ENCODE measurements at places on chromosomes 11 and 22.
A peak's percentile ranks its signal among the peaks of the same experiment; 100 is the strongest.

DNA sequence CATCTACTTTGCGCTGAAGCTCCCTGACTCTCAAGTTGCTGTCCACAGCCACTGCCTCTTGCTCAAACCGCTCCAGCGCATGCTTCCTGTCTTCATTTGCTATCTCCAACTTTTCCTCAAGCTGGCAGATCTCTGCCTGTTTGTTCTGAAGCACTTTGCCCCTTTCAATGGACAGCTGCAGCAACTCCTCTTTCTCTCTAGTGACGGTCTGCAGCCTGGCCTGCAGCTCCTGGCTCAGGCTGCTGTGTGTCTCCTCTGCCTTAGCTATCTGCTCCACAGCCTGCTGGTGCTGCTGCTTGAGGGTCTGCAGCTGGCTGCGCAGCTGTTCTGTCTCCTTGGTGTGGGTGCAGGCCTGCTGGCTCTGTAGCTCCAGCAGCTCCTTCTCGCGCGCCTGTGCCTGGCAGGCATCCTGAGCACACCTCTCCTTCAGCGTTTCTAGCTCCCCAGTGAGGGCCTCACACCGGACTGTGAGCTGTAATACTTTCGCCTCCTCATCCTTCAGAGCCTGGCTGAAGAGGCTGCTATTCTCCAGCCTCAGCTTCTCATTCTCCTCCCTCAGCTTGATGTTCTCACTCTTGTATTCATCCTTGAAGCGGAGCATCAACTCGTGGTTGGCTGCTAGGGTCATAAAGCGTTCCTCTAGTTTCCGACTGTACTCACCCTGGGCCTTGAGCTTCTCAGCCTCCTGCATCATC is 723 bp downstream of the CCDC89 start:
- DNase-seq, result no peak

DNA sequence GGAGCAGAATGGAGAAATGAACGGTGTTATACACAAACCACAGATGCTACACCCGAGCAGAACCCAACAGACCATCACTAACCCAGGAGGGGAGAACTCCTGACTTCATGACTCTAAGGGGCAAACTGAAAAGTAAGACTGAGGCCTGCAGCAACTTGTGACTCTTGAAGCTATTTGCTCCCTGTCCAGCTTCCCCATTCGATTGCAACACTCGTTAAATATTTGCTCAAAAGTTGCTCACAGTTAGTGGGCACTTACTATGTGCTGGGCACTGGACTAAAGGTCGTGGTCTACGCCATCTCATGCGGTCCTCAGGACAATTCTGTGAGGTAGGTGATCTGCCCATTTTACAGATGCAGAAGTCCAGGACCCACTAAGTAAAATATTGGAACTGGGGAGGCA is 9.5 kb upstream of the ADA2 start:
- no peak for DNase-seq

- DNase-seq, result no peak
Measured at GRCh38 chr11:37503411-37504059, 905.5 kb upstream of the RAG2 start.

- no peak for DNase-seq
Measured at GRCh38 chr22:40602231-40602630, 34.3 kb downstream of the MRTFA start.

DNA sequence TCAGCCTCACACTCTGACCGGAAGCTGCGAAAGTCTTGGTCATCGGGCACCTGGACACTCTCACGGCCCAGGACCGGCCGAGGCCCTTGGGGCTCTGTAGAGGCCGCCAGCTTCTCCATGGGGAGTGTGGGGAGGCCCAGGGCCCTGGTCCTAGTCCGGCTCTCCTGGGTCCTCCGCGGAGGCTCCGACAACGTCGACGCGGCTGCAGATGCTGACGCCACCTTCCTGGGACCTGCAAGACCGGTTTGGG is 12.9 kb downstream of the STARD10 start:
- peak; percentile 81 for DNase-seq

DNA sequence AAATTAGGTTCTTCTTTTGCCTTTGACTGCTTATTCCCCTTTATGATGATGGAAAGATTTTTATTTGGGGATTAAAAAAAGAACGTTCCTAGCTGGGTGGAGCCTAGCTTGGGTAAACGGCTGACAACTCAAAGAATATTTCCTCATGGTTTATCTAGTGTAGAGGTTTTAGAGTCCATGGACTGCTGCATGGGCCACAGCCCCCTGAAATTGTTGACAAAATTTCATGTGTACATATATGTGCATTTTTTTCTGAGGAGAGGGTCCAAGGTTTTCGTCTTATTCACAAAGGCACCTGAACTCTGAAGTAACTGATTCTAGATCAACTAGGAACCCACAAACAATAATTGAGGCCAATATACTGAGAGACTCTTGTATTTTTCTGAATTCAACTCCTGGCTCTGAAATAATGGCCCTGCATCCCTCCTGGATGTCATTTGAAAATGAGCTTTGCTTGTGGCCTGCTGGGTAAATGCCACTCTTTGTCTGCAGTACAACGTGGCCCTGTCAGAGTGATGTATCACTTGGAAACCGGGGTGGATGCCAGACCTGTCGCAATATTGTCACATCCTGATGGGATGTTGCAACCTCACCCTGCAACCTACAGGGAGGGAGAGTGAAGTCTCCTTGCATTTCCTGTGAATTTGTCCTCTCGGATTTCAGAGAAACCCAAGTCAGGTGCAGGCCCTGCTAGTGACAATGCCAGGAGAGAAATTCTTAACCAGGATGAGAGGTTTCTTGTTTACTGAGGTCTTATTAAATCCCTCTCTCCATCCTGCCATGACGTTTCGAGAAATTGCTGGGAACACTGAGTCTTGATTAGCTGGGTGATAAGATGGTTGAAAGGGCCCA is 33.8 kb downstream of the EHF start:
- peak; percentile 81 for DNase-seq

DNA sequence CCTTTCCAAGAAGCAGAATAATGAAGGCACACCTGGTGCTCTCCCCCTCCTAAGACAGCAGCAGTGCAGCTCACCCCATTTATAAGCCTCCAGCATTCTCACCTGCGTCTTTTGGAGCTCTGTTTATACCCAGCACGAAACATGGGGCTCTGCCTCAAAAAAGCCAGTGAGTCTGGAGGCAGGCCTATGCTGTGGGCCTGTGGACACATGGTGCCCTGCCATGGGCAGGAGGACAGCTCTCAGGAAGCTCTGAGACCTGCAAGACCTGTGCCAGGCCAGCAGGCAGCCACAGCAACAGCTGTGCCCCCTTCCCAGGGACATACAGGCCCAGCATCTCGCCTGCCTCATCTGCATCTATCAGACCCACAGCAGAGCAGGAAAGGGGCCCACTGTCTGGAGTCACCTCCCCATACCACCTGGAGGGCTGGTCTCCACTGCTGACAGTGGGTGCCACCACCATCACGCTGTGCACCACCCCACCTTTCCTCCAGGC is 64.2 kb downstream of the DGCR2 start:
- DNase-seq, result peak; percentile 12

DNA sequence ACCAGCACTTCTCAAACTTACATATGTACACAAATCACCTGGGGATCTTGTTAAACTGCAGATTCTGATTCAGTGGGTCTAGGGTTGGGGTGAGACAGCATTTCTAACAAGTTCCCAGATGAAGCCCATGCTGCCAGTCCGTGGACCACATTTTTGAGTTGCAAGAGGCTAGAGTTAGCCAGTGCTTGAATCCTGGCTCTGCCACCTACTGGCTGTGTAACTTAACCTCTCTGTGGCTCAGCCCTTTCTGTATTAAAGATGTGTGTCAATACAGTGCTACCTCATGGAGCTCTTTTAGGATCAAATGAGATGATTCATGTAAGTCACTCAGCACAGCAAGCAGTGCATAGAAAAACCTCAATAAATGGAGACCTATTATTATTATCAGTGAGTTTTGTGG is 90.2 kb upstream of the ISX start:
- DNase-seq, result no peak

DNA sequence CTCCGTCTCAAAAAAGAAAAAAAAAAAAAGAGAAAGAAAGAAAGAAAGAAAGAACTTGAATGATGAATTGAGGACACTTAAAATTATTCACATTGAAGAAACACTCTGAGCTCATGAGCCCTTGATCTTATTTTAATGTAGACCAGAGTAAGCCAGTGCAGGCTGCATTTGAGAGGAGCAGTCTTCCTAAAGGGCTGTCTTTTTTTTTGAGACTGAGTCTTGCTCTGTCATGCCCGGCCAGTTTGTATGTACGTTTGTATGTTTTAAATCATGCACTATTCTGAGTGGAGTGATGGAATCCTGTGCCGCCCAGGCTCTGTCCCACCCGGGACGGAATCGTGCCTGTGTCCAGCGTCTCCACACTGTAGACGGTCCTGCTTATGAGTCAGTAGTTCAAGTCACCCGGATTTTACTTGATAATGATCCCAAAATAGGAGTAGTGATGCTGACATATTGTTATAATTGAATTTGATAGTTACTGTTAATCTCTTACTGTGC is 9.6 kb downstream of the FGF4 start:
- no peak for DNase-seq

- no peak for DNase-seq
Measured at GRCh38 chr22:19638282-19639015, 75.9 kb upstream of the SEPTIN5 start.

DNA sequence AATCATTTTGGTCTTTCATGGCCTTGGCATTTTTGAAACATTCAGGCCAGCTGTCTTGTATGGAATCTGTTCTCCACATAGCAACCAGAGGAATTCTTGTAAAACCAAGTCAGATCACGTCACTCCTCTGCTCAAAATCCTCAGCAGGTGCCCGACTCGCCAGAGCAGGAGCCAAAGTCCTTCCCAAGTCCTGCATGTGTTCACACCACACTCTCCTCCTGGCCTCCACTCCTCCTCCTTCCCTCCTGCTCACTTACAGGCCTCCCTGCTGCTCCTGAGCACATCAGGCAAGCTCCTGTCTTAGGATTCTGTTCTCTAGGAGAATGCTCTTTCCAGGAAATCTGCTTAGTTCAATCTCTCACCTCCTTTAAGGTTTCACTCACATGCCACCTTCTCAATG is 6.9 kb upstream of the PSMC3 start:
- DNase-seq, result no peak

DNA sequence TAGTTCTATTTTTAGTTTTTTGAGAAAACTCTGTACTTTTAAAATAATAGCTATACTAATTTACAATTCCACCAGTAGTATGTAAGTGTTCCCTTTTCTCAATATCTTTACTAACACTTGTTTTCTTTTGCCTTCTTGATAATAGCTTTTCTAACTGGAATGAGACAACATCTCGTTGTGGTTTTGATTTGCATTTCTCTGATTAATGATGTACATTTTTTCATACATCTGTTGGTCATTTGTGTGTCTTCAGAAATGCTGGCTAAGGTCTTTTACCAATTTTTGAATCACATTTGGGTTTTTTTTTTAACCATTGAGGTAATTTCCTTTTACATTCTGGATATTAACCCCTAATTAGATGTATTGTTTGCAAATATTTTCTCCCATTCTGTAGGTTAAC is 258.9 kb downstream of the DYNC2H1 start:
- DNase-seq, result no peak

- peak; percentile 72 for DNase-seq
Measured at GRCh38 chr11:12241971-12242672, 131.7 kb downstream of the MICAL2 start.

DNA sequence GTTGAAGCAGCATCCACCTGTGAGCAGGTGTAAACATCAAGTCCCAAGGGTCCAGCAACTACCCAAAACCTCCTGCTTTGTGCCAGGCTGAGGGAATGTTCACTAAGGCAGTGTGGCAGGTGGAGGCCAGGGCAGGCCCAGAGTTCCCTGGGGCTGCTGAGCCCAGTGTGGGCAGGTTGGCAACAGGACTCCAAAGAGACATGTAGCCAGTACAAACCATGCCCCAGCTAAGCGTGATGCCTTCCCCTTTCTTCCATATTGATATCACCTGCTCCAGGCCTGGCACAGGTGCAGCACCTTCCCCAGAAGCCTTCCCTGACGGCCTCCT is 30.0 kb upstream of the SCUBE2 start:
- no peak for DNase-seq

DNA sequence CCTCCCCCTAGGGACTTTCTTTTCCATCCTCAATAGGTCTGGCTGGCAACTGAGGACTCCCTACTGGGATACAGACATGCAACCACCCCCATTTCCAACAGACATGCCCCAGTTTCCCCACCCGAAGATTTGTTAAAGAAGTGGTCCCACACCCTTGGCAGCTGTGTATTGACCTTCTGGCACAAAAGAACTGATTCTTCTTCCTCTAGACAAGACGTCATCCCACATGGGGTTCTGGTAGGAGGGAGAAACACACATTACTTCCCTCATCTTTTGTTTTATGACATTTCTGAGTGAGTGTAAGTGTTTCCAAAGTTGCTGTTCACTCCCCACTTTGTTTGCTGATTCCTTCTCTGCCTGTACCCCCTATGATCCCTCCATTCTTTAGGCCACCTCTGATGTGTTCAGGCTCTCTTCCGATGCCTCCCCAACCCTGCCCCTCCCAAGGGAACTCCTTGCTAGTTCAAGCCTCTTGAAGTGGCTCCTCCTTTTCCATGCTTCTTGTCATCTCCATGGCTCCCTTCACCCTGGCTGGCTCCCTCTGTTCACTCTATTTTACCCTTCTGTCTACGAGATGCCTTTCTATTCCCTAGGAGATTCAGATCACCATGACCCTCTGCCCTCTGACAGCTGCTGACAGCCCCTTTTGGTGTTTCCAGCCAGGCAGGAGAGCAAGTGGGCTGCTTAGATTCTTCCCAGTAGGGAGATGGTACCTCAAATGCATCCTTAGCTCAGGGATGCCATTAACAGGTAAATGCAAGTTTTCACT is 4.3 kb downstream of the KIRREL3 start:
- no peak for DNase-seq

DNA sequence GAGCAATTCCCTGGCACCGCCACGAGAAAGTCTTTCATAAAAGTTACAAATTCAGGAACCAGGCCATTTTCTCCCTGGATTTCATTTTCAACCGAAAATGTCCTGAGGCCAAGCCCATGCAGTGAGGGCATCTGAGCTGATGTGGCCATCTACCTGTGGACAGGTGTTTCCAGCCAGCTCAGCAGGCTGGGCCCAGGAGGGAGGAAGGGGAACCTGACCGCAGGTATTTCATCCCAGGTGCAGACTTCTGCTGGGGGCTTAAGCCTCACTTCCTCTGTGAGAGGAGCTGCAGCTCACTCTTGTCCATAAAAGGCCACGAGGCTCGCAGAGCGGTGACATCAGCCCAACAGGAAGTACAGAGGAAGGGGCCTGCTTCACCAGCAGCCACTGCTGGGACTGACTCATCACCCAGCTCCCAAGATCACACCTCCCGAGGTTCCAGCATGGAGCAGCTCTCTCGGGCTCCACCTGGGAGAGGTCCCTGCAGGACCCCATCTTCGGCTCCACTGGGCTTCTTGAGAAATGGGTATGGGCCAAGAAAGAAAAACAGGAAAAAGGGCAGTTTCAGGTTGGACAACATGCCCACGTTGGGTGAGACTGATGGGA is 56.4 kb downstream of the MYH9 start:
- DNase-seq, result peak; percentile 68

Data from pancreas (tissue), 10 donors.